ENCODE measurements at places on chromosomes 7 and 10.

GRCh38 chr7:68205826-68206225 is 1209.2 kb downstream of the TYW1 start:
- DNase-seq, result no peak

DNA sequence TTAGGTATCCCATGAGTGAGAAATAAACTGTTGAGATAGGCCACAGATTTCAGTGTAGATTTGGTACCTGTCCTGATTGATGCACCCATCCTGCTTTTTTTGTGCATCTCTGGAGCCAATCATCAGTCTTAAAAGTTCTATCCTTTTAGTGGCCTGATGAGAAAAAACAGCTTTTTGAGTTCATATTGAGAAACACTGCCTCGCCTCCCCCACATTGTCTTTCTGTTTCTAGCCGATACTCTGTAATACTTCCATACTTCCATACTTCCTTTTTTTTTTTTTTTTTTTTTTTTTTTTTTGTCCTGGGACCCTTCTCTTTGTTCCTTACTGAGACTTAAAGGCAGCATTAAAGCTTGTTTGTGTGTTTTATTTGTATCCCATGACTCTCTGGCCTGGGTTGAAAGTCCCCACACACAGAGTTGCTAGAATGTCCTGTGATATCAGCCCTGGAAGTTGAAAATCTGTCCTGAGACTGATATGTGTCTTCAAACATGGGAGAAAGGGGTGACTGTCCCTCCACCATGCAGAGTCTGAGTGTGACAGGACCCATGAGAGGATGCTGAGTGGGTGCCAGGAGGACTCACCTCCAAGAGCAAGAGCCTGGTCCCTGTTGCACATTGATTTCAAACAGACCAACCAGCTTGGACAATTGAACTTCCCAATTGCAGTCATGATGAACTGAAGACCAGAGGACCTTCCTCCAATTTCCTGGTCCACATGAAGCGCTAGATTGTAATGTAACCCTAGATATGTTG is 5.7 kb downstream of the ZNF22 start:
- no peak for DNase-seq

GRCh38 chr7:55508221-55509011 is 63.9 kb downstream of the VOPP1 start:
- no peak for DNase-seq

GRCh38 chr10:56116684-56117083 is 244.4 kb downstream of the ZWINT start:
- no peak for DNase-seq

DNA sequence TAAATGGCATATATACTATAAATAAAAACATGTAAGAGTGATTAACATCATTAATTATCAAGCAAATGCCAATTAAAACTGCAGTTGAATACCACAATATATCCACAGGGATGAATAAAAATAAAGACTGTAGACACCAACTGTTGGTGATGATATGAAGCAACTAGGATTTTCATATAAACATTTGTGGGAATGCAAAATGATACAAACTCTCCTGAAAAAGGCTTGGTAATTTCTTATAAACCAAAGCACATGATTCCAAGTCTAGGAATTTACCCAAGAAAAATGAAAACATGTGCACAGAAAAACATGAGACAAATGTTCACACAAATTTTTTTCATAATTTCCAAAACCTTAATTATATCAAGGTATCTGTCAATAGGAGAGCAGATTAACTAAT is 448.1 kb downstream of the ETV1 start:
- DNase-seq, result no peak

- no peak for DNase-seq
Observed at GRCh38 chr10:116049158-116049973, 223.6 kb downstream of the GFRA1 start.

DNA sequence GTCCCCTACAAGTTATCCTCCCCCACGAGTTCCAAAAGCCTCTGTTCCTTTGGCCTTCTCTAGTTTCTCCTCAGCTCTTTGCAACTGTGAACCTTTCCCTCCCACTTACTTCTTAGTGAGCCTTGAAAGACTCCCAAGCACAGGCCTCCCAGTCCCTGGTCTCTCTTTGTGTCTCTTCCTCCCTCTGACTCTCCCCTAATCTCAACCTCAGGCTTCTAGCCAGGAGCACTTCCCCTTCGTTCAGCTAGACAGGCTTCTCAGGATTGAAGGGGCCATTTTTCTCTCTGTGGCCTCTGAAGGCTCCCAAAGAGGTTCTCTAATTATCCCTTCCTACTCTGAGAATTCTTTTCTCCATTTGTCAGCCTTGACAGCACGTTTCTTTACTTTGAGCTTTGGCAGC is 50.2 kb upstream of the PHYHIPL start:
- no peak for DNase-seq

GRCh38 chr10:12179606-12180170 is 16.0 kb downstream of the NUDT5 start:
- no peak for DNase-seq

- no peak for DNase-seq
Observed at GRCh38 chr7:92622685-92623084, 32.5 kb upstream of the FAM133B start.

Data from activated naive CD8-positive, alpha-beta T cell treated with anti-CD3 and anti-CD28 coated beads, Interleukin-2, amount 50 U/mL, for 24 hours (primary cell).